ENCODE measurements at places on chromosomes 2 and 18. TPM values are rescaled to one million over a fixed set of nuclear protein-coding genes. Genes with fewer than 3 reads are reported as not detected.

The GREB1 gene
- total RNA-seq, result 0.53 TPM

The LRATD1 gene
- total RNA-seq, result 0.08 TPM

The CNDP1 gene
- total RNA-seq, result not detected

The DRC1 gene
- total RNA-seq, result not detected

The ZAP70 gene
- not detected for total RNA-seq

The AOX1 gene
- total RNA-seq, result 3.1 TPM

The AQP4 gene
- not detected for total RNA-seq

The SLC4A3 gene
- total RNA-seq, result 6.8 TPM

The GALR1 gene
- total RNA-seq, result not detected

The MAL gene
- not detected for total RNA-seq

The RAPGEF4 gene
- 2.2 TPM for total RNA-seq

The CPLX4 gene
- not detected for total RNA-seq

The GAL3ST2 gene
- total RNA-seq, result not detected

The LRP1B gene
- total RNA-seq, result 2.2 TPM

The ARHGAP25 gene
- total RNA-seq, result 0.91 TPM

The TNS1 gene
- total RNA-seq, result 0.50 TPM

The MYO3B gene
- total RNA-seq, result not detected

The INHBB gene
- total RNA-seq, result 0.19 TPM

The UGT1A7 gene
- not detected for total RNA-seq

The CYP27C1 gene
- total RNA-seq, result 1.2 TPM

The CELF4 gene
- not detected for total RNA-seq

The BCL2 gene
- total RNA-seq, result 4.1 TPM

The UGT1A5 gene
- total RNA-seq, result not detected

The DSC1 gene
- not detected for total RNA-seq

The DQX1 gene
- total RNA-seq, result not detected

The COL4A3 gene
- total RNA-seq, result not detected

The ZRANB3 gene
- 2.5 TPM for total RNA-seq

The RAB31 gene
- total RNA-seq, result 5.0 TPM

The UGT1A9 gene
- not detected for total RNA-seq

The CYP26B1 gene
- total RNA-seq, result 1.6 TPM
